ENCODE measurements at places on chromosomes 4 and X.

- DNase-seq: no peak
These were observed 42.8 kb downstream of the BRWD3 start for GRCh38 chrX:80766916-80767315.

DNA sequence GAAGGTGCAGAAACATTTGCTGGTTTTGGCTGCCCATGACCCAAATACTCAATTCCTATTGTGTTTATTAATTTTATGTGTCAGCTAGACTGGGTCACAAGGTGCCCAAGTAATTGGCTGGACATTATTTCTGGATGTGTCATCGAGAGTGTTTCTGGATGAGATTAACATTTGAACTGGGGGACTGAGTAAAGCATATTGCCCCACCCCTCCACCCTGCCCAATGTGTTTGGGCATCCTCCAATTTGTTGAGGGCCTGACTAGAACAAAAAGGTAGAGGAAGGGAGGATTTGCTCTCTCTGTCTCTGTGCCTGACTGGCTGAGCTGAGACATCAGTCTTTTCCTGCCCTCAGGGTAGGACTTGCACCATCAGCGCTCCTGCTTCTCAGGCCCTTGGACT, 29.7 kb upstream of the LCORL start:
- no peak for DNase-seq

DNA sequence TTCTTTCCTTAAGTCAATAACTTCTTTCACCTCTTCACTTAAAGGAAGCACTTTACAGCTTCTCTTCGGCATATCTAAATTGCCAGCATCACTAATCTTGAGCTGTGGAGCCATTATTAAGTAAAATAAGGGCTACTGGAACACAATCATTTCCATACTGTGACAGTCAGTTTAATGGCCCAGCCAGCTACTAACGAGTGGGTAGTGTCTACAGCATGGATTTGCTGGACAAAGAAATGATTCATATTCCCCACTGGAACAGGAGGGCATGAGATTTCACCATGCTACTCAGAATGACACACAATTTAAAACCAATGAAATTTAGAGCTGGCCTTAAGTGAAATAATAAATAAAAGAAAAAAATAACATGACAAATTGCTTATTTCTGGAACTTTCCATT, 72.1 kb downstream of the DDIT4L start:
- DNase-seq: no peak

GRCh38 chr4:130478406-130478805, 1382.5 kb downstream of the C4orf33 start:
- no peak for DNase-seq

GRCh38 chr4:68463796-68464195, 16.5 kb downstream of the TMPRSS11E start:
- no peak for DNase-seq

DNA sequence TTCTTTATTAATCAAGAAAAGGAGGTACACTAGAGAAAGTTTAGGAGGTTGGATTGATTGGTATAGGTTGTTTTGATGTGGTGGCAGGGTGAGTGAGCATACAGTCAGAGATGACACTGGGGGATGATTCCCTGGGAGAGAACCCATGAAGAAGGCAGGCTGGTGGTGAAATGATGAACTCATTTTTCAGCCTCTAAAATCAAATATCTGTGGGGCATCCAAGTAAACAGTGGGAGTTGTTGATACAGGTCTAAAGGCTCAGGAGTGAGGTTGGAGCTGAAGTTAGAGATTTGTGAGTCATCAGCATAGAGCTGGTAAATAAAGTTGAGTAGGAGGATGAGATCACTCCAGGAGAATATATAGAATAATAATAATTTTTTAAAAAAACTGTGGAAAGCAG, 10.0 kb upstream of the AP1S2 start:
- no peak for DNase-seq

- no peak for DNase-seq
These were observed 62.5 kb downstream of the BANK1 start for GRCh38 chr4:101853028-101853427.
